Tibial artery (tissue), 4 donors: ENCODE measurements at places on chromosomes 2 and 18.

DNA sequence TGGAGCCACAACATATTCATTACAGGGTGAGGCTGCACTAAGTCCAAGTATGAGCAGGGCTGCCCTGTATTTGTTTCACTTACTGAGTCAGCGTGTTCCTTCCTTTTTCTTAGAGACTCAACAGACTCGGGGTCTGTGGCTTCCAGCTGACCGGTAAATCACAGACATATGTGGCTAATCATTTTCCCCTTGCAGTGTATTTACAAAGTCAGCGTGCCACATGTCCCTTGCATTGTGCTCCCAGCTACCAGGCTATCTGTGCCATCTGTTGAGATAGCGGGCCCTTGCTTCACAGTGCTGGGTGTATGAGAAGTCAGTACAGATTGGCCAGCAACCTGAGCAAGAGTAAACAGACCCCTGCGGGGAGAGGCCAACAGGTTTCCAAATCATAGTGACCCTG, 254.3 kb downstream of the LRRTM1 start:
- DNase-seq = no peak

DNA sequence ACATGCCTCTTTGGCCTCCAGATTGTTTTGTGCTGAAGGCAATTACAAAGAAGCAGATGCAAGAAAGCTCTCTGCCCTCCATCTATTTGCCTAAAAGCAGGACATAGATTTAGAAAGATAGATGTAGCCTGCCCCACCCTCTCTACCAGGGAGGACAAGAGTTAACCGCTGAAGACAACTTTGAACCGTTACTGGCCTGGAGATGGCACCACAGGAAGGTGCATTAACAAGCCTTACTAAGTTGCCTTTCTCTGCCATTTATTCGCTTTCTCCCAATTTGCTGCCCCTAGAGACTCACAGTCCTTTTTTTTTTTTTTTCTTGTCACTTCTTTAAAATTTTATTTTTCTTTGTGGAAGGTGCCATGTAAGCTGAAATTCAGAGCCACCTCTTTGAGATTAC, 28.8 kb upstream of the RMDN2 start:
- no peak for DNase-seq

DNA sequence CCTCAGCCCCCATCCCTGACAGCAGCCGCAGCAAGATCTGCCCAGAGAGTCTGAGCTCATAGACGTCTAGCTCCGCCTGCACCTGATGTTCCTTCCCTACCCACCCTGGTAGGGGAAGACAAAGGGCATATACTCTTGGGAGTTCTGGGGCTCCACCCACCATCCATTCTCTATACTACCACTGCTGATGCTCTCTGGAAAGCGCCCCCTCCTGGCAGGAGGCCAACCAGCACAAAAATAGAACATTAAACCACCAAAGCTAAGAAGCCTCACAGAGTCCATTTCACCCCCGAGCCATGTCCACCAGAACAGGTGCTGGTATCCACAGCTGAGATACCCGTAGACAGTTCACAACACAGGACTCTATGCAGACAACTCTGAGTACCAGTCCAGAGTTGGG, 662.6 kb upstream of the FAM98A start:
- no peak for DNase-seq

DNA sequence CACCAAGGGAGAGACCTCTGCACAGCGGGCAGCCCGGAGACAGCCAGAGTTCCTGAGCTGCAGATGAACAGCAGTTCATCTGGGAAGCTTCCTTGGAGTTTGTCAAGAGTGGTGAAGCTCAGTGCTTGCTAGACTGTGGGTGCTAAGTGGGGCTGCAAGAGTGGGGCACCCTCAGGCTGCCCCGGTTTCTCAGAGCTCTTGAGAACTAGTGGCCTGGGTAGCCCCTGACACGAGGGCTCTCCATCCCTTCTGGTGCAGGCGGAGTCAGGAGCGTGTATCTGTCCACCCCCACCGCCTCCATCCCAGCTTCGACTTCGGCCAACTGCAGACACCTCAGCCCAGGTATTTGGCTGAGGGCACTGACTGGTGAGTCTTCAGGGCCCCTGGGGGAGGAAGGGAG, 222.0 kb downstream of the LOXHD1 start:
- DNase-seq = no peak

DNA sequence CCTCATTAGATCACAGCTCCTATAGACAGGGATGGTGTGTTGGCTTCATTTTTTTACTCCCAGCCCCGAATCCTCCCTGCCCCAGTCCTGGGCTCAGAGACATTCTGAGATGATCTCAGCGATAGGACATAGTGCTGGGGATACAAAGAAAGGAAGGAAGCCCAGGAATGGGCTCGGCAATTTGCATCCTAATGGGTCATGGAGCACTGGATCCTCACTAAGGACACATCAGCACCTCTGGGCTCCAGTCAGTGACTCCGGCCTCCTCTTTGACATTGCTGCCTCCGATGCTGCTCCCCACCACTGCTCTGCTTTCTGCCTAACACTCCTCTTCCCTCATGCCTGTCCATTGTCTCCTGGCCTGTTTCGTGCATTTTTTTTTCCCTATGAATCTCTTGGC, 489.1 kb downstream of the STK39 start:
- DNase-seq = no peak

GRCh38 chr2:202529389-202529788, 105.4 kb upstream of the FAM117B start:
- DNase-seq = no peak

DNA sequence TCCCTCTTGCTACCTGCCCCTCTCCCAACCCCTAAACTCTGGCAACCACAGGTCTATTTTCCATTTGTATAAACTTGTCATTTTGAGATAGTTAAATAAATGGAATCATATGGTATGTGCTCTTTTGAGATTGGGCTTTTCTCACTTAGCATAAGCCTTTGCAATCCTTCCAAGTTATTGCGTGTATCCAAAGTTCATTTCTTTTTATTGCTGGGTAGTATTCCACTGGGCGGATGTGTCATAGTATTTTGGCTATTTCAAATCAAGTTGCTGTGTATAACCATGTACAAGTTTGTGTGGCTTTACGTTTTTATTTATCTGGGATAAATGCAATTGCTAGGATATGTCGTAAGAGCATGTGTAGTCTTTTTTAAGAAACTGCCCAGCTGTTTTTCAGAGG, 55.5 kb upstream of the CUL3 start:
- no peak for DNase-seq

DNA sequence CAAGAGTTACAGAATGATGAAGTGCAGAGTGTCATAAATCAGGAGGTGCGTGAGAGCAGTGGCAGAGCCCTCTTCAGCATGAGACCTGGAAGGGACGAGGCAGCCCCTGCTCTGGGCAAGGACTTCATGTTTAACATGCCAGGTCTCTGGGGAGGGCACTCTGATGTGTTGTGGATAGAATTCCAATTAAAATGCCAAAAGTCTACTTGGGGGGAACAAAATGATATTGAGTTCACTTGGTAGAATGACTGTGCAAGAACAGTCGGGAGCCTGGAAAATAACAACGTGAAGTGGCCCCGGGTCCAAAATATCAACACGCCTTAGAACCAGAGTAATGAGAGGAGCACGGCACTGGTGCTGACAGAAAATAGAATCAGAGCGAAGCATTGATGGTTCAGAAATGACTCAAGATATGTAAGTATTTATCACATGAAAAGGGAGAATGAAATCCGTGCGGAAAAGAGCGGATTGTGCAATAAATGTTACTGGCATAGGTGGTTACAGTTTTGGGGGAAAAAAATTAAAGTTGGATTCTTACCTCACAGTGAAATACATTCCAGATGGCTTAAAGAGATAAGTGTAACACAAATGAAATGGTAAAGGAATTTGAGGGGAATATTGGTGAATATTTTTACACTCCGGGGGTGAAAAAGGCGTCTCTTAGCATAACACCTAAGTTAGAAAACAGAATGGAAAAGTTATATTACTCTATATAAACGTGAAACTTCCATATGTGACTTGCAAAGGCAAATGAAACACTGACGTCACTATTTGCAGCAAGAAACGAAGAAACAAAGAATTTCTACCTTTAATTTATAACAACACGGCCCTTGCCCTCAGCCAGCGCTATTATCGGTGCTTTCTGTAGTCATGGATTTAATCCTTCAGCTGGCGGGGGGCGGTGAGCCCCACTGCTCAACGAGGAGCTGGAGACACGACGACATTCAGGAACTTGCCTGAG, 159.4 kb upstream of the TWIST2 start:
- peak; percentile 48 for DNase-seq

DNA sequence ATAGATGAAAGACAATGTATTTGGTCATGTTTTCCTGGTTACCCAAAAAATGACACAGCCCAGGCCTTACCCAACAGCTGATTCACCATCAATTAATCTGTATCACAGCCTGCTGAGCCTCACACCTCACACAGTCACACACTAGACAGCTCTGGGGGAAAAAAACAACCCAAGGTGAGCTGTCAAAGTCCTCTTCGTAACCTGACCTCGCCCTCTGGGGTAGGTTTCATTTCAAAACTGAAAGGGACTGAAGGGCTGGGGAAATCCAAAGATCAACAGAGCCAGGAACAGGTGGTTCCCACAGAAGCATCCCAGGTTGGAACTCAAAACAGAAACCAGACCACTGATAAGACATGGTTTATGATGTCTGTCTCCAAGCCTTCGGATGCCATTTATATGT, 18.2 kb upstream of the PCBP1 start:
- DNase-seq = no peak

- no peak for DNase-seq
These were observed 136.8 kb upstream of the MAP3K20 start for GRCh38 chr2:172938713-172939375.

DNA sequence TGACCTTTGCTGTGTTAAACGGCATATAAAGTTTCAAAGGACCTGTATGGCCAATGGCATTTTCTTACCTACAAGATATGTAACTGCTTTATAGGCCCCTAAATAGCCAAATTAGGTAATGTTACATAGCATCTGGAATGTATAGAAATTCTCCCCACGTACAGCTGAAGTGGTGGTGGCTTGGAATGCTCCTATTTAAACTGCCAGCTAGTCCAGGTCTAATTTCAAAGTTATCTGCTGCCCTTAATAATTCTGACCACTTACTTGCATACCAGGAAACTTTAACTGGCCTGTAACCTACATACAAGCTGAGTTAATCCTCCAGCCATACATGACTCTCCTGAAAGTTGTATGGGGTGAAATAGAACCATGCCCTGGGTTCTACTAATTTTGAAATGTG, 1.3 kb downstream of the KIAA2012 start:
- DNase-seq = no peak

GRCh38 chr18:27719680-27720079, 457.2 kb downstream of the CDH2 start:
- no peak for DNase-seq

DNA sequence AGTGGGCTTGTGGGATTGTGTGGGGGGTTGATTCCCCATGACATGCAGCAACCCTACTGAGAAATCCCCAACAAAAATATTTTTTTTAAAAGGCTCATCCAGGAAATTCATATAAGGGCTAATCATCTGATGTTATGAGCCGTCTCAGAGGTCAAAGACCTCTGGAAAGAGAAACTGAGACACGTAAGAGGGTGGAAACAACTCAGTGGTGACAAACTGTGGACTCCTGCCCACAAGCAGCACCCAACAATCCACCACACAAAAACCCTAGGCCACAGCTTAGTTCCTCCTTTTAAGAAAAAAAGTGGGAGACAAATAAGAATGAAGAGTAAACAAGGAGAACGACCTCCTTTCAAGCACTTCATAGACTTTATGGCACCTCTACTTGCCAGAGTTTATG, 1096.1 kb upstream of the NRXN1 start:
- DNase-seq = no peak

GRCh38 chr2:57181315-57182038, 865.1 kb upstream of the VRK2 start:
- no peak for DNase-seq

GRCh38 chr2:72524071-72524470, 301.8 kb downstream of the EXOC6B start:
- DNase-seq = no peak

- DNase-seq = peak; percentile 44
These were observed 93.3 kb downstream of the RNF144A start for GRCh38 chr2:7010391-7011054.

DNA sequence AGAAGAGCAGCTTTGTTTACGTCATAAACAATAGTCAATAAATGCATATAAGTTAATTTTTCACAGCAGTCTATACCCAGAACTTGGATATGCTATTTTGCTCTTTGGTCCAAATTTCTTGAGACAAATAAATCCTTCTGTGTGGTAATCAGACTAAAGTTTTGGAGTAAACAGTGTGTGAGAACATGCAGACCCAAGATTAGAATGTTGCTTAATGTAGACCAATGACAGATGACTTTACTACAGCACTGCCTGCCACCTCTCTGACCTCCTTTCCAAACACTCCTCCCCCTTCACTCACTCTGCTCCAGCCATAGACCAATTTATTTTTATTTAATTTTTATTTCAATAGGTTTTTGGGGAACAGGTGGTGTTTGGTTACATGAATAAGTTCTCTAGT, 115.3 kb upstream of the TANK start:
- no peak for DNase-seq

DNA sequence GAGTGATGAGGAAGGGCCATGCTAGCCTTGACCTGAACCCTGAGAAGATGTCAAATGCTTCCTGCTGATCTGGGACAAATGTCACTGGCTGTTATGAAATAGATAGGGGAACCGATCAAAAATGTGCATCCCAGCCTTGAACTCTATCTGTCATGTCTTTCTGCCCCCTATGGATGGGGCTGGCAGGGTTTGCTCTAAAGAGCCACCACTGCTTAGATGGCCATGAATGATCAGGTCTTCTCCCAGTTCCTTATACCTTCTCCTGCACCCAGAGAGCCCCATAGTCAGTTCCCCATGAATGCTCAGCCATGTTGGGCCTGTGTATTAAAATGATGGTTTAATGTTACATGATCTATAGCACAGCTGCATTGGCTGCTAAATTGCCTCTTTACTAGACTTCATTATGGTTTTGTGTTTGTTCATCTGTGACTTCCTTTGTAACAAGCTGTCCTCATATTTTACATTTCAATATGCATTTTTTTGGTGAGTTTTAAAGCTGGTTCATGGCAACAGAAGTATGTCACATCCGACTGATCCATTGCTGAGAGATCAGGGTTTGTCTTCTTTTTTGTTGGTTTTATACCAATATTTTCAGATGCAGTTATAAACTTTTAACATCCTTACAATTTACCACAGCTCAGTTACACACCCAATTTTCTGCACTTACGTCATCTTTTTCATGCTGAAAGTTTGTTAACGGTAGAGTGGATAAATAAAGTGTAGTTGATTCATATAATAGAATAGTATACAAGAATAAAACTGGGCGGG, 56.3 kb upstream of the SMAD2 start:
- DNase-seq = no peak

- no peak for DNase-seq
These were observed 462 bp upstream of the OTOS start for GRCh38 chr2:240140920-240141319.

DNA sequence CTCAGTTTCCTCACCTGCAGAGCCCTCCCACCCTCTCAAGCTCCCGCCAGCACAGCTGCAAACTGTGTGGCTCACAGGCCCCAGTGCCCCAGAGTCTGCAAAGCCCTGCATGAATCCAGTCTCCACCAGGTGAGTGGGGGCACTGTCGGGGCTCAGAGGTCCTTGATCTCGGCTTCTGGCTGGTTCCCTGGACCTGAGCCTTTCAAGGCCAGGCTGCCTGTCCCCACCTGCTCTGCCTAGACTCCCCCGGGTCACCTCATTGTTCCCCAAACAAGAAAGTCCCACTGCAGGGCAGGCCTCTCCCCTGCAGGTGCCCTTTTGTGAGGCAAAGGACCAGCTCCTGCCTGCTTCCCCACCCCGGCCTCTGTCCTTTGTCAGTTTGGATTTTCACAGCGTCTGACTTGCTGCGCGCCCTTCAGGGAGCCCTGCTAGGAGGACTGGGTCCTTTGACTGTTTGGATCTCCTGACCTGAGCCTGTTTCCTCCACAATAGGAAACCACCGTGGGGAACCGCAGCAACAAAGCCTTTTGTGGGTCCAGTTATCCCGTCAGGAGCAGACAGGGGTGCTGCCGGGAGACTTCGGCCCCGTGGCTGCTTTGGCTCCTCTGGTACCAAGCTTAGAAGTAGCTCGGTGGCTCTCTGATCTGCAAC, 200.5 kb upstream of the HDAC4 start:
- DNase-seq = no peak
